ENCODE measurements at places on chromosomes 16 and 17.

DNA sequence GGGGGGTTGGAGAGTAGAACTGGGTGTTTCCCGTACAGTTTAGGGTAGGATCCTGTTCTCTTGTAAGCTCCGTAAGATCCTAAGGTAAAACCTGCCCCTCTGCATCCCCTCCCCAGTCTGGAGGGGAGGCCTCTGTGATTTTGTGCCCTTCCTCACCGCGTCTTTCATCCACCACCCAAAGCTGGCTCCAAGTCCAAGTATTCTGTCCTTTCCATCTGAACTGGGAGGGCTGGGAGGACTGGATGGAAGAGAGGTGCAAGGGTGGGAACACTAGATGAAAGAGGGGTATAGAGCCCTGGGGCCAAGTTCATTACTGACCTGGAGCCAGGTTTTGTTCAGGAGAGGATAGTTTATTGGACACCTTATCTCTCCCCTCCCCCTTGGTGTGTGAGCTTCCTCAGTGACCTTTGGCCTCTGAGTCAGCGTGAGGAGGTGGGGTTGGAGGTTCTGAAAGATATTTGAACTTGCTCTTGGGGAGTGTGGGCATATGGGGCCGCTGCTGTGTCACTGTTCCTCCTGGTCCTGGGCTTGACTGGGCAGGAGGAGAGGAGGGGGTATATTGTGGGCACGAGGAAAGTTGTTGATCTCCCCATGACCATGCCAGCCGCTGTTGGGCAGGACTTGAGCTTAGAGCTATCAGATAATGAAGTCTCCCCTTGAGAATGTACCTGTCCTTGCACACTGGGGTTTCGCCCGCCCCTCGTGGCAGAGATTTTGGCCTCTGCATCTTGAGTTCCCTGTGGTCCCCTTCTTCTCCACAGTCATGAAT, 1.6 kb downstream of the LASP1 start:
- DNase-seq = peak; percentile 45

GRCh38 chr17:45734598-45734997, 49.5 kb upstream of the CRHR1 start:
- DNase-seq = no peak

DNA sequence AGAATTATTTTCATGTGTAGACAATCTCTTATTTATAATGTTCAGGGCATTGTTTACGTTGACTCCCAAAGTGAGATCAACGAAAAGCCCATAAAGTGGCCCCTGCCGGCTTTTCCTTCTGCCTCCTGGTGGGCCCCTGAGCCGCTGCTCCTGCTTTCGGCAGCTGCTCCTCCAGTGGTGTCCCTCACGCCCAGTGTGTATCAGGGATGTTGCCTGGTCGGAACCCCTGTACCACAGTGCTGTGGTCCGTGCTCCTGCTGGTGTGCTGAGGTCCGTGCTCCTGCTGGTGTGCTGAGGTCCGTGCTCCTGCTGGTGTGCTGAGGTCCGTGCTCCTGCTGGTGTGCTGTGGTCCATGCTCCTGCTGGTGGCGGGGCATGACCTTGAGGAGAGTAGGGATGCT, 107.6 kb downstream of the BANP start:
- DNase-seq = no peak

GRCh38 chr16:2373176-2373575, 32.6 kb upstream of the ABCA3 start:
- no peak for DNase-seq

DNA sequence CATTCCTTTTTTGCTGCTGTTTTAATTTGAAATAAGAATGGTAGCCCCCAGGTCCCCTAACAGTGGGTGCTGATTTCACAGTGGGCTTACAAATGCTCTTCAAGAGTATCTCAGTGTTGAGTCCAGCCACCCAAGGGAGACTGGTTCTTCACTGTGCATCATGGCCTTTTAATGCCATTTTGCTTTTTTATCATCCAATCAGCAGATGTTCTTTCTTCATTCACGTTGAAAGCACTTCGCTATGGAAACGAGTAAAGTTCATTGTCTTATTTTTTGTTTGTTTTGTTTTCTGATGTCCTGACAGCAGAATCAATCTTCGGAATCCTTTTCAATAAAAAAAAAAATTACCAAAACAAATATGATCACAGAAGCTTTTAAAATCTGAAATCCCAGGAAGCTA, 429.0 kb downstream of the MAF start:
- DNase-seq = no peak

DNA sequence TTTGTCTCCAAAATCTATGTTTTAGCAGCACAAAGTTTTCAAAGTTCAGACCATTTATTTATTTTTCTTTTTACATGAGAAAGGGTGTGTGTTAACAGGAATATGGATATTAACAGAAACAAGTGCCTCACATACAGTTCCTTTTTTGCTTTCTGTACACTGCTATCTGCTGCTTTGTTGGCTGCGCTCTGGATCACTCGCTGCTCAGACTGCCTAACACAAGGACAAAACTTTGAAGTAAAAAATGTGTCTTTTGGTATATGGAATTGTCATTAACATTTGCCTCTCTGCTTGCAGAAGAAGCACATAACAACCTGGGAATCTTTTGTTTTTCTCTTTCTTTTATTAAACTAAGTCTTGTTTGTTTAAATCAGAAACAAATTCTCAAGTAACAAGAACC, 262.8 kb downstream of the ZFHX3 start:
- no peak for DNase-seq

DNA sequence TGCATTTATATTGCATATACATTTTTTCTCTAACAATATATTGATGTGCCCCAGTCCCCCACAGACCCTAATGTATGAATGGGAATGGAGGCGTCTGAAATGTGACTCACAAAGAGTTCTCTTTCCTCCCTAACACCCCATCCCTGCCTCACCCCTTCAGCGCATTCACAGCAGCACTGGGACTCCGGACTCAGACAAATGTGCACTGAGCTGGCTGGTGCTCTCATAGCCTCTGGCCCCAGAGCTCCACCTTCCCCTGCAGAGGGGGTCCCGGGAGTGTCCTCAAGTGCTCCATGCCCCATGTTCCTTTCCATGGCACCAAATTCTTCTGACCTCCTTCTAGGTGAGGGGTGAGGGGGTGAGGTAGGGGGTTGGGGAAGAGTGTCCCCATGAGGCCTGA, 20.6 kb downstream of the NPTX1 start:
- no peak for DNase-seq

DNA sequence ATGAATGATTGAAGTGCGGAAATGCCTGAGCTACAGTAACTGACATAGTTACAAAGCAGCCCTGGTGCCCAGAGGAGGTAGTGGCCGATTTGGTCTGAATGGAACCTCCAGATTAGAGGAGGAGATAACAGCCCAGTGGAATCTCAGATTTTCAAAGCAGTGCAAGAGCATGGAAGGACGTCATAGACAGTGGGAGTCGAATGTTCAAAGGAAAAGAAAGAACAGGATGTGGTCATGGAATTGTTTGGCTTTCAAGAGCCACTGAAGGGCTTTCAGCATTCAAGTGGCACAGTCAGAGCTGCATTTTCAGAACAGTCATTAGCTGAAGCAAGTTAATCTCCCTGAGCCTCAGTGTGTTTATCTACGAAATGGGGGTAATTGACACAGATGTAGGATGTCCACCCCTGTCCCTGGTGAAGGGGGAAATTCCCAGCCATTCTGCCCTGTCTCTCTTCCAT, 104.6 kb upstream of the CACNG3 start:
- peak; percentile 89 for DNase-seq

- no peak for DNase-seq
Measured at GRCh38 chr16:3949287-3949686, 68.8 kb upstream of the CREBBP start.

DNA sequence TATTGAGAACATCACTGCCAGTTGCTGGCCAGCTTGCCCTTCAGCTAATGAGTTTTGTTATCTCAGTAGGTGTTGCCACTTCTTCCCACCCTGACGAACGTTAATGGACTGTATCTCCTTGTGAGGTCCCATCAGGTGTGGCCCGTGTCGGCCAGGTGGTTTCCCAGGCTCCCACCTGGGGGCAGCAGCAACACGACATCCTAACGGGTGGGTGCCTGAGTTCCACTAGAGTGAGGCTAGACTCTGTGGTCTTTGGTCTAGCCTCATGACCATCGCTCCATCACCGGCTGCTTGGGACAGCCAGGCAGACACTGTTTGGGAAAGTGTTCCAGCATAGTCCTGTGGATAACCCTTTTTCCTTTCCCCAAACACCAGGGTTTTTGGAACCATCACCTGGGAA, 45.6 kb upstream of the LCMT1 start:
- no peak for DNase-seq
